ENCODE measurements at places on chromosomes 1 and 21.
A peak's percentile ranks its signal among the peaks of the same experiment; 100 is the strongest.

DNA sequence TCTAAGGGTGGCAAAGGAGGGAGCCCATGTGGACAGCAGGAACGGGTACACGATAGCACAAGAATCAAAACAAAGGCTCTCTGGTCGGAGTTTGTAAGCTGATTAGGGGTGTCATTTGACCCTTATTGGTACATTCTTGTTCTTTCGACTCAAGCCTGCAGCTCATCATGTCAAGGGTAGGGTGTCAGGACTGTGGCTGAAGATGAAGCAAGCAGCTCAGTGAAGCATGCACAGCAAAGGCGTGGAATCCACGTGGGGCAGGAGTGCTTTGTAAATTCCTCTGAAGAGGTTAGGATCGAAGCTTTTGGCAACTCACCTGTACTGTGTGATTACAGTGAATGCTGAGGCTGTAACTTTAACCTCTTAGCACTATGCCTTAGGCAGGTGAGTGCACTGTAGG is 4.7 kb upstream of the ABCB10 start:
- DNase-seq = no peak

DNA sequence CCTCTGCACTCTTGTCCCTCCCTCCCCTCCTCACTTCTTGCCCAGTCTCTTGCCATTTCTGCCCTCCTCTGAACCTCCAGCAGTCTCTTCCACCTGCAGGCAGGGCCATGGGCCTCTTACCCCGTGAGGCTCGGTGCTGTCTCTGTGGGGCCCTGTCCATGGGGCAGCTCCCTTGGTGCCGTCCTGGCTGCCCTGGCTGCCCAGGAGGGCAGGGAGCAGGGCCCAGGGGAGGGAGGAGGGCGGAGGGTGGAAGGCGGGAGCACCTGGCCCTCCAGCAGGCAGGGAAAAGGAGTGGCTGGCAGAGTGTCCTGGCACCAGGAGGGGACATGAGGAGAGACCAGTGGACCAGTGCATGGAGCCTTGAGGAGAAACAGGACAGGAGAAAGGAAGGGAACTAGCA is at the start of gene RORC:
Gene RORC, minus strand, starts transcription at position 198 of the 400 bp plus-strand sequence. Its CDS starts 38 bp downstream, at position 160.
- no peak for DNase-seq

DNA sequence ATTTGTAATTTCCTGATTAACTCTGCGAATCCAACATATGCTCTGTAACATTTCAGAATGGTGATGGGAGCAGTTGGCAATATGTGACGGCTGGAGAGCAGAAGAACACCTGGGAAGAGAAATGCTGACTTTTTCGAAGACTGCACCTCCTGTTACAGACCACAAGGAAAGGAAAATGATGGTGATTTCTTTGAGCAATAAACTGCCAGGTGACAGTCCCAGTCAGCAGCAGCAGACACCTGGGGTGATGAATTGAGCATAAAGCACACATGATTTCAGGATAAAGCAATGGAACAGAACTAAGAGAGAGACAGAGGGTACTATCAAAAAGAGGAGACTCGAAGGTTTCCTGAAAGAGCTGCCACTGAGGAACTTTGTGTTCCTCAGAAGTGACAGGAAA is 528.6 kb downstream of the NEGR1 start:
- DNase-seq = no peak

DNA sequence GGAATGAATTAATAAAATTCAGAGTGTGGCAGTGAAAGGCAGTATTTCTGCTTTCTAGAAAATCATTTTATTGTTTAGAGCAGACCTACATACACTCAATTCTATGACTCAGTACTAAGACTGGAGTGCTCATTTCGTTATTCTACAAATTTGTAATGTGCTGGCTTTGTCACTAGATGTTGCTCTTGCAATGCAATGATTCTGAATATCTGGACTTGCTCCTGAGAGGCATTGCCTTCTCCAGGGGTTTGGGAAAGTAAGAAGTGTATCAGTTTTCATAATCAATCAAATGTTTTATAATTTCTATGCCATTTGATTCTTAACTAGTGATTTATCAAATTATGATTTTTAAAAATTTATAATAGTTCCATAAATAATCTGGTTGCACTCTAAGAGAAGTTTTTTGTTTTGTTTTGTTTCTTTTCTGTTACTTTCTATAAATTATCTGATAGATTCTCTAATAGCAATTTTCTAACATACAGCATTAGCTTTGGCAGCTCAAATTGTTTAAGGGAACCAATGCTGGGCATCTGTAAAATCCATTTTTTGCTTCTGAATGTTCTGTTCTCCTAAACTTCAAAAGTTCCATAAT is 280.5 kb upstream of the SGIP1 start:
- DNase-seq = peak; percentile 88

- no peak for DNase-seq
These were observed 54.1 kb downstream of the DTL start for GRCh38 chr1:212089560-212090163.

DNA sequence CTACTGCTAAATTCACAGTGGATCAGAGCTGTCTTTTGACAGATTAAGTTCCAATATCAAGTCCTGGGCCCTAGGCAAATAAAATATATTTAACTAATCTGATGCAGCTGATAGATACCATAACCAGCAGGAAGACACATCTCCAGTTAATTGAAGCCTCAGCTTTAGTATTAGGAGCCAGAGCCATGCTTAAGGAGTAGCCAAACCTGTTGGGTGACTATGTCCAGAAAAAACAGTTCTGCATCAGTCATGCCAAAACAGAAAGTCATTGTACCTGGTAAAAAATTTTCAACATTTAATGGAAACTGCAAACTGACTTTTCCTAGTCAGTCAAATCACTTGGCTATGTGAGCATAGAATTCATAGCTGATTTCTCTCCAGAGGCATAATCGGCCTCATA is 200.5 kb upstream of the RUNX1 start:
- DNase-seq = no peak

- DNase-seq = no peak
These were observed 29.9 kb upstream of the LRRC3 start for GRCh38 chr21:44425307-44425894.

DNA sequence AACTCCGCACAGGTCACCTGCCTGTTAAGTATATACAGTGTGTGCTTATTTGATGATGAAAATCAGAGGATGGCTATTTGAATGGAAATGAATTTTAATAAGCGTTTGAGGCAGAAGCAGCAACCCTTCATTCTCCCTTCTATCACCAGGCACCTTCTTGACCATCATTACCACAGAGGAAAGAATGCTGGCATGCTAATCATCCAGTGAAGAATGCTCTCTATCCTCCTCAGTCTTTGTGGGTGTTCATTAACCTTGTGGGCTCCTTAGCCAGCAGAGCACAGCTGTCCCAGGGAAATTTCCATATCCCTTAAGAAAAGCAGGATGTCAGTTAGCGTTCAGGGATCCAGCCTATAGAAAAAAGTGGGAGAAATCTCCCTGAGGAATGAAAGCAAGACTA is 428.0 kb upstream of the CAMK1G start:
- peak; percentile 1 for DNase-seq

DNA sequence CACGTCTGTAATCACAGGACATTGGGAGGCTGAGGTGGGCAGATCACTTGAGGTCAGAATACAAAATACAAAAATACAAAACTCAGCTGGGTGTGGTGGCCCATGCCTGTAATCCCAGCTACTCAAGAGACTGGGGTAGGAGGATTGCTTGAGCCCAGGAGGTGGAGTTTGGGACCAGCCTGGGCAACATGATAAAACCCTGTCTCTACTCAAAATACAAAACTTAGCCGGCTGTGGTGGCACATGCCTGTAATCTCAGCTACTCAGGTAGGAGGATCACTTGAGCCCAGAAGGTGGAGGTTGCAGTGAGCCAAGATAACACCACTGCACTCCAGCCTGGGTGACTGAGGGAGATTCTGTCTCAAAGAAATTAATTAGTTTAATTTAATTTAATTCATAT is 6.5 kb upstream of the ITLN1 start:
- no peak for DNase-seq

GRCh38 chr1:85327759-85328158 is 51.3 kb upstream of the BCL10 start:
- DNase-seq = no peak

DNA sequence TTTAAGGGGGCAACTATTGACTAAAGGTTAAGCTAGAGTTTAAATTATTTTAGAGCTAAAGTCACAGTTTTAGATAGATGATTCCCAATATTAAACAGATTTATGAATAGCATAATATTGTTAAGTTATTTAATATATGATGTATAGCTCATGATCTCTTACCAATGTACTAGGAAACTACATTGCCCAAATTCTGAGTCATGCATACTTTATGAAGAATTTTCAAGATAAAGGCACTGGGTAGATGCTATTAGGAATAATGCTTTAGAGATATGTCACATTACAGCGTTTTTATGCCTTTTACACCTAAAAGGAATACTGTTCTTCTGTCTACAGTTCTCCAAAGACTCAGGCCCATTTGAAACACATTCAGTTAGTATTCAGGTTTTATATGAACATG is 215.1 kb downstream of the NCAM2 start:
- DNase-seq = peak; percentile 37

DNA sequence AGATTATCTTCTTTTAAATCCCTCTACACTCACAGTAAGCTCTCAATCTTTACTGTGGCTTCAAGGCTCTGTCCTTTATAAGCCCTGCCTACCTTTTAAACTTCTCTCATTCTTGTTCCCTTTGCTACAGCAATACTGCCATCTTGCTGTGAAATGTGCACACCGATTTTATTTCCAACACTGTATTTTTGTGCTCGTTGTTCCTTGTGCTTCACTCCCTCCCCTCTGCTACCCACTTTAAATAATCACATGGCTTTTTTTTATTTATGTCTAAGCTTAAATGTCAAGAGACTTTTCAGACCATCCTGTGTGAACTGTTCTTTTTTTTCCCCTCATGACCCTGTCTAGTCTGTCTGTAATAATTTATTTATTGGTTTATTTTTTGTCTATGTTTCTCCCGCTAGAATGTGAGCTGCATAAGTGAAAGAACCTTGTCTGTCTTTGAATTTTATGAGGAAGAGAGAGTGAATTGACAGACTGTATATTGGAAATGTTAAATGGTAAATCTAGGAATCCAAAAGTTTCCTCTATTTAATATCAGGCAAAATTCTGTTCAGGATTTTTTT is 45.7 kb downstream of the ABCD3 start:
- peak; percentile 76 for DNase-seq

DNA sequence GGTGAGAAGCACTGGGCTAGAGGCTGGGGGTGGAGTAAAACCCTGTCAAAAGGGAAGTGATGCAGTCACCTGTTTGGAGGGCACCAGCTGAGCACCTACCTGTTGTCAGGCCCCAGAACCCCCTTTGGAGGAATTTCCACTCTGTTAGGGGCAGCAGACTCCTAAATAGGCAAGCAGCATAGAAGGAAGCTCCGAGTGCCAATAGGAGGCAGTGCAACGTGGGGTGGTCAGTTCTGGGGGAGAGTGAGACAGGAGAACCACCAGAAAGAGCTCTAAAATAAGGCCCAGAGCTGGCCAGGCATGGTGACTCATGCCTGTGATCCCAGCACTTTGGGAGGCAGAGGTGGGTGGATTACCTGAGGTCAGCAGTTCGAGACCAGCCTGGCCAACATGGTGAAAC is 203.7 kb upstream of the ZC3H12A start:
- DNase-seq = no peak

DNA sequence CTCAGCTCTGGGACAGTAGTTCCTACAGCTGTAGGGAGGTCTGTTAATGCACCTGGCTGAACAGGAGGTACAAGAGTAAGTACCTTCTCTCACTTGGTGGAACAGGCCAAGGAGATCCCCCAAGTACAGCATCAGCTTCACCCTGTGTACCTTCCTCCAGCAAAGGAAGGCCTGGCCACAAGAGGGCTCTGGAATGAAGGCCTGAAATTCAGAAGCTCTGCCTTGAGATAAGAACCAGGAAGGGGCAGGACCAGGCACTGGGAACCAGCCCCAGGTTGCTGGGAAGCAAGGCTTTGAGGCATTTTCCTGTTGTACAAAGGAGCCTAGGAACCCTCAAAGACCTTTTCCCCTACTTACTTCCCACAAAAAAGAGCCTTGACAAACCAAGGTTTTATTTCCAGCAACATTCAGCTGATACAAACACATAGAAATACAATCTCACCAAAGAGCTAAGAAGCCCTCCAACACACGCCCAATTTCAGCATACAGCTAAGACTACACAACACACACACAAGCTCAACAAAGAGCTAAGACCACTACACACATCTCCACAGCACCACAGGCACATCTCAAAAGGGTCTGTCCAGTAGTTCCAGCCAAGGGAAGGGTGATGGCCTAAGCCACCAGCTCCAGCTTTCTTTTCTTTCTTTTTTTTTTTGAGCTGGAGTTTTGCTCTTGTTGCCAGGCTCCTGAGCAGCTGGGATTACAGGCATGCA is 23.5 kb downstream of the F11R start:
- peak; percentile 82 for DNase-seq

- DNase-seq = no peak
These were observed 30.0 kb downstream of the WNT3A start for GRCh38 chr1:228036701-228037231.

GRCh38 chr1:192632188-192632587 is 3.8 kb upstream of the RGS13 start:
- no peak for DNase-seq

- DNase-seq = peak; percentile 40
These were observed 77.4 kb downstream of the EIF4G3 start for GRCh38 chr1:21099034-21099868.

GRCh38 chr21:17738176-17738953 is 80.8 kb downstream of the C21orf91 start:
- DNase-seq = no peak

- DNase-seq = no peak
These were observed 21.1 kb downstream of the ADARB1 start for GRCh38 chr21:45095505-45095904.

- DNase-seq = peak; percentile 34
These were observed 16.7 kb downstream of the POU3F1 start for GRCh38 chr1:38029685-38030511.

DNA sequence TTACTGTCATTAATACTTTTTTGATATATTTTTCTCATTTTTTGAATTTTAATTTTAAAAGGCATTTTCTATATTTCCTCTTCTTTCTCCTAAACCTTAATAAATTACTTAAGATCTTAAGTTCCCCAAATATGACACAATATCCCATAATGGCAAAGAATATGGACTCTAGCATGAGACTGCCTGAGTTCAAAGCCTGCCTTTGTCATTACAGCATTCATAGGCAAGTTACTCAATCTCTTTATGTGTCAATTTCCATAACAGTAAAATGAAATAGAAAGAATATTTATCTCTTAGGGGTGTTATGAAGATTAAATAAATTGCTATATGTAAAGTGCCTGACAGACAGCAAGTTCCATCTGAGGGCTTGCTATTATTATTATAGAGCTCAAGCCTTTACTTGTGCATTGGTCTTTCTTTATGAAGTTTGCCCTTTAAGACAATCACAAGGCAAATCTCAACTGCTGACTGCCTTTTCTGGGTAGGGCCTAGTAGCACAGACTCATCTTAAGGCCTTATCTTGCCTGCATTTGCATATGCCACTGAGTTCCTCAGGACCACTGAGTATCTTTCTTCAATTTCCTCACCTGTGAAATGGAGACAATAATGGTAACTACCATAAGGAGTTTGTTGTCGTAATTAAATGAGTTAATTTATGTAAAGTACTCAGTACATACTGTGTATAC is 231.0 kb downstream of the NRIP1 start:
- DNase-seq = no peak

Data from adipocyte (in vitro differentiated cells).